NCI-H524 treated with DMSO at 0.1 percent for 48 hours (cell line): ENCODE measurements at places on chromosomes 3 and 15.

DNA sequence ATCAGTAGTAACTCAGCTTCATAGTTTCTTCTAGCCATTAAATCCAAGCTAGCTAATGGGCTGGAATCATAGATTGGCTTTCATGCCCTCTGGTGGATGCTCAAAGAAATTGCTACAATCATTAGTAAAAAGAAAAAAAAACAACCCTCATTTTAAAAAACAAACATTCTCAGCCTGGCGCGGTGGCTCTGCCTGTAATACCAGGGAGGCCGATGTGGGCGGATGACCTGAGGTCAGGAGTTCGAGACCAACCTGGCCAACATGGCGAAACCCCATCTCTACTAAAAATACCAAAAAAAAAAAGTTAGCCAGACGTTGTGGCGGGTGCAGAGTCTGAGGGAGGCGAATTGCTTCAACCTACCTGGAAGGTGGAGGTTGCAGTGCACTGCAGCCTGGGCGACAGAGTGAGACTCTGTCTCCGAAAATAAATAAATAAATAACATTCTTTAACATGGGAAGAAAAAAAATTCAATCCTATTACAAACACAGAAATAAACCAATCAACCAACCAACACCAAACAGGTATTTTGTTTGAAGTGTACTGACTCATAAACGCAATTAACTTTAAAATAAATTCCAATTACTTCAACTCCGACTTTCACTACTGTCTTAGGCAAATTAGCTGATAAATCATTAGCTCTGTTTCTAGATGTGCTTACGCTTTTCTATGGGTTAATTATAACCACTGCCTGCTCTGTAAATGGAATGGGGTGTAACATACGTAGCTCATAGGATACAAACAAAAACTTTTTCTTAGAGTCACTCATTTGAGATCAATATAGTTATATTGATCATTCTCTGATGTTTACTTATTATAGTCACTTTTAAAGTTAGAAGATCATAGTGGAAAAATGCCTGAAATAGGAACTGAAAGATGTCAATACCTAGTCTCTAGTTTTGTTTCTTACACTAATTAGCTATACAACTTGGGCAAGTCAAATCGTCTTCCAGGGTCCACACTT is 24.9 kb downstream of the TMEM207 start:
- peak; percentile 32 for DNase-seq

- DNase-seq: no peak
Measured at GRCh38 chr15:99911816-99912215, 178.6 kb upstream of the LYSMD4 start.

GRCh38 chr3:43531835-43532234 is 90.0 kb downstream of the ANO10 start:
- DNase-seq: no peak

DNA sequence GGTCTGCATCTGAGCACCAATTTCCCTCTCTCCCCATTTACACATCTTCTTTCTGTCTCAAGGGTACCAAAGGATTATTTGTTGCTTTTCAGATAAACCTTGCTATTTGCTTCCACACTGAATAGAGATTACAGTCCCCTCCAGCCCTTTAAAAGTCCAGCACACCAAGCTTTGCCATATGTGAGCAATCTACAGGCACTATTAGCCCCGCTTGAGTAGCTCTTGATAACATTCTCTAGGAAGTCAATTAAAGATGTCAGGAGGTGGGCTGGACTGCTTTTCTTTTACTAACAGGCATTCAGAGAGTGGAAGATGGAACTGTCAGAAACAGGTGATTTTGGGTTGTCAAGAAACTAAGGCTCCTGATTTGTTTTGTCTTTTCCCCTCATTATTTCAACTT is 417.0 kb downstream of the ROBO2 start:
- peak; percentile 59 for DNase-seq
